ENCODE measurements at places on chromosomes 5 and 9.

DNA sequence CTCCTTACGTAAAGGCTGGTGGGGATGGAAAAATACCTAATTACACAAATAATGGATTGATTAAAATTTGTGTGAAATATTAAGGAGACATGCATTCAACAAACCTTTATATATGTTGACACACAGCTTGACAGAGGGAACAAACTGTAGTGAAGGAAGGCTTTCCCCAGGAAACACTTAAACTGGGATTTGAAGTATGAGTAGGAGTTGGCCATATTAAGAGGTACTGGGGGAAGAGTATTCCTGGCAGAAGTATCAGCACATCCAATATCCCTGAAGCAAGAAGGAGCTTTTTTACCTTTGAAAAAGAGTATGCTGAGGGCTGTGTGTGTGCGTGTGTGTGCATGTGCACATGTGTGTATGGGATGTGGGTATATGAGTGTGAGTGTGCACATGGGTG lies 111.1 kb downstream of the PSD2 start:
- DNase-seq: no peak

DNA sequence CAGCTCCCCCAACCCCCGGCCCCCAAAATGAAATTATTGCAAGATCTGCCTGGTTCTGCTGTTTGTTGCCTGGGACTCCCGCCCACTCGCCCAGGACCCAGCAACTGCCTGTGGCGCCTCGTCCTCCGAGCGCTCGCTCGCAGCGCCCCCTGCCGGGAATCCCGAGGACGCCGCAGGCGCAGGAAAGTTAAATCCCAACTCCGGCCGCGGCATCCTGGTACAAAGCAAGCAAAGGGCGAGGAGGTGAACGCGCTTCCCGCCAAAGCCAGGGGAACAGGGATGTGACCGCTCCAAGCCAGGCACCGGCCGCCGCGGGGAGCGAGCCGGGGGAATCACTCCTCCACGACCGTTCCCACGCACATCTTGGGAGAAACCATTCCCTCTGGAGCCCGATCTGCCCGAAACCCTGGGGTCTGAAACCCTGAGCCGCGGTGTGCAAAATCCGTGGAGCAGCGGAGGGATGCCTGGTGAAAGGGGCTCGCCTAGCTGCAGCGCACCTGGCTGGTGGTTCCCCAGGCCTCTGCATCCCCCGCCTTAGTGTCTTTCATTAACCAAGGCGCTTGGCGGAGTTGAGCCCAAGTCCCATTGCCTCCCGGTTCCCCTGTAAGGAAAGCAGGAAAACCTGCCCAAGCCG lies 1.3 kb downstream of the SEMA5A start:
- peak; percentile 89 for DNase-seq

DNA sequence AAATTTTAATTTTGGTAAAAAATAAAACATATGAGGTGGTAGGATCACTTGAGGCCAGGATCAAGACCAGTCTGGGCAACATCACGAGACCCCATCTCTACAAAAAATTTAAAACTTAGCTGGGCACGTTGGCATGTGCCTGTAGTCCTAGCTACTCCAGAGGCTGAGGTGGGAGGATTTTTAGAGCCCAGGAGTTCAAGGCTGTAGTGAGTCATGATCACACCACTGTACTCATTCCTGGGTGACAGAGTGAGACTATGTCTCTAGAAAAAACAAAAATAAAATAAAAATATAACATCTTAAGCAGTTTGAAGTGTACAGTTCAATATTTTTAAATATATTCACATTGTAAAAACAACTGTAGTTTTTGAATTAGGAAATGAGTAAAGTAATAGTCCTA lies 108.3 kb downstream of the SMIM15 start:
- DNase-seq: peak; percentile 73

DNA sequence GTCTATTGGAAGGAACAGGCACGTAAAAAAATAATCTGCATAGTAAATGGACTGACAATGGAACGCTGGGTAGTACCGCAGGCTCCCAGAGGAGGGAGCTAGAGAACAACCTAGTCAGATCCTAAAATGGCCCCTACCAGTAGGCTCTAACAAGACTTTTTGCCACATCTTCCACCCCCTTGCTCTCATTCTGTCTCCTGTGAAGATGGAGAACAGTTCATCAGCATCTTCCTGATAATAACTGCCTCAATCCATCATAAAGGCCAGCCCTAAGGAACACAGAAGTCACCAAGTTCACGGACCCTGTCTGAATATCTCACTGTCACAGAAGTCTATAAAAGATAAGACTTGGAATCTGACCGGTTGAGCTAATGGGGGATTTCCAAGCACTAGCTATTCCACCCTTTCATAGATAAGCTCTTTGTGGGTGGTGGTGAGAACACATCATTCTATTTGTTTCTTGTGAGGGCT lies 133.4 kb downstream of the SLC1A3 start:
- DNase-seq: peak; percentile 68

DNA sequence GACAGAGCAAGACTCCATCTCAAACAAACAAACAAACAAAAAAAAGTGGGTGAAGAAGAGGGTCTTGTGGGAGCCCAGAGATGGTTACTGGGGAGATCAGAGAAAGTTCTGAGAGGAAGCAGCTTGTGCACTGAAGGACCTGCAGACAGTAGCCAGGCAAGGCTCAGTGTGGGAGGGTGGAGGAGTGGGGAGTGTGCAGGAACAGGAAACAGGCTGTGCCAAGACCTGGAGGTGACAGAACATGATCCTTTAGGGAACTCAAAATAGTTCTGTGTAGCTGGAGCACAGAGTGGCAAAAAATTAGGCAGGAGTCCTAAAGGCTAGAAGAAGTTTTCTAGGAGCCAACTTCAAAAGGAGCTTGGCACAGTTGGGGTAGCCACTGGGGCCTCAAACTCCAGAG lies 19.2 kb upstream of the NANS start:
- DNase-seq: peak; percentile 23

DNA sequence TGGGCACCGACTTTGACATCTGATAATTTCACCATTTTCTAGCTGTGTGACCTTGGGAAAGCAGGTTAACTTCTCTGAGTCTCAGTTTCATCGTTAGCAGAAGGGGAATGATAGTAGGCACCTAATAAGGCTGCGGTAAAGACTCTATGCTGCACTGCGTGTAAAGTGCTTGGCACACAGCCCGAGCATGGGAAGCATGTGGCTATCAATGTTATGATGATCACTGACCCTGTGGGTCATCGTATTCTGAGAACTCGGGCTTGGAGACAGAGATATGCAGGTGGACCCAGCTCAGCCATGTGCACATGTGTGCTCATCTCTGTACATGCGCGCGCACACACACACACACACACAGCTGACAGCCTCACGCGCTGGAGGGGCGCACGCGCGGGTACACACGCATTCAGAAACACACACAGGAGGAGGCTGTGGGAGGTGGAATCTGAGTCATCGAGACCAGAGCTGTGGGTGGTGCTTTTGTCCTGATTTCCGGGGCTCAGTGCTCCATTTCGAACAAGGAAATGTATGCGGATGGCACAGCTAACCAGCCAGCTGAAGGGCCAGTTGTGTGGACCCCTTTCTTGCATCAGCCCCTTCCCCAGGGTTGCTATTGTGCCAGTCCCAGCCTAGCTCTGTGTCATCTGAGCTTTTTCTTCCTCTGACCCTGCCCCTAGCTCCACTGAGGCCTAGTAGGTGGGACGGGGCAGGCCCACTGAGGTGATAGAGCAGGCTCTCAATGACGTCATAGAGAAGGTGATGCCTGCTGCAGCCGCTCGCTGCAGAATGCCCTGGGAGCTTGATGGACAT lies 11.1 kb upstream of the ARAP3 start:
- peak; percentile 48 for DNase-seq

DNA sequence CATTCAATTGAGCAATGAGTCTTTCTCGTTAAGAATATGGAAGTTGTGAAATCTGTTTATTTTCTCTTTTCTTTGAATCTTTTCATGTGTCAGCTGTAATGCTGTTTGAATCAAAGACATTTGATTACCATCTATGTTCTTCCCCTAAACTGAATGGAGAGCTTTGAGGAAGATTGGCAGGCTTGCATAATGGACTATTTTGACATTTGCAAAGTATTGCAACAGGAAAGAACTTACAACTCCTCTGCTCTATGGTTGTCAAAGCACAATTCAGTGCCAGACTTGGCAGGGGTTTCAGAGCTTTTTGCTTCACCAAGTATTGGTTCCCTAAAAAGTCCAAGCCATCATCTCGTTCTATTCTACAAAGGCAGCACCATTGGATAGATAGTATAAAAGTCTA lies 549.0 kb upstream of the NUDT12 start:
- DNase-seq: no peak

DNA sequence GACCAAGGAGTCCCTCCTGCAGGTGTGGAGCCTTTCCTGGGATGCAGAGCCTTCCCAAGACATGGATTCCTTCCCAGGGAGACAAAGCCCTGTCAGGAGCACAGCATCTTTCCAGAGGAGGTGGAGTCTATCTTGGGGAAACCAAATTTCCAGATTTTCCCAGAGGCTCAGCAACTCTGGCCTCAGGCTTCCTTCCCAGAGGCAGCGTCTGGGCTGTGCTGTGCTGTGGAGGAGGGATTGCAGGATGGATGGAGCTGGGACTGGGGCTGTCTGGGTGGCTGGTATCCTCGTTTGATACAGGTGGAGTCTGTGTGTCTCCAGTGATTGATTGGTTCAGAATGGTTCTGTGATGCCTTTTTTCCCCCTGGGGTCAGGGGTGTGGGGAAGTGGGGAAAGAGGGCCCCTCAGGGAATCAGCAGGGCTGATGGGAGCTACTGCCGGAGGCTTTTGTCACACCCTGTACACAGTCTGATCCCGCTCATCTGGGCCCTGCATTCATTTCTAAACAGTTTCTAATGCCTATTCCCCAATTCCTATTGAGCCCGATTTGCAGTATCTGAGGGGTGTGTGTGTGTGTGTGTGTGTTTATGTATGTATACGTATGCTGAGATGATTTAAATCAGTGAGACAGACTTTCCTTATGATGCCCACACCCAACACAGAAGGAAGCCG lies 16.0 kb downstream of the OR13J1 start:
- no peak for DNase-seq

- DNase-seq: no peak
Observed at GRCh38 chr9:102434545-102434944, 560.6 kb upstream of the CYLC2 start.

- DNase-seq: no peak
Observed at GRCh38 chr5:67363963-67364362, 167.4 kb upstream of the CD180 start.

DNA sequence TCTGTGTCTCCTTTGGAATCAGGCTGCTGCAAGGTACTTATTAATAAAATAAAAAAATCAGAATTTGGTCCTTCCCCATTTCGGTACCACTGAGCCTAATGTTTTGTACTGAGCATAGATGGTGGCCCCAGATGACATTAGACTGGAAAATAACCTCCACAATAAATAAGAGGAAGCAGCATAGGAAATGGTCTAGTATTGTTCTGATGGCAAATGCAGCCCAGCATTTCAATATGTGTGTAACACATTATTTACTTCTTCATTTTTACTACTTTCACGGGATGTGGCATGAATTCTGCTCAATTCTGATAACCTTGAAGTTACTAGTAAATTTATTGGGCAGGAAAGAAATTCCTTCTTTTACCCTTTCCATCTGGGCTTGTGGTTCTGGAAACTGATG lies 295.6 kb downstream of the ADGRV1 start:
- no peak for DNase-seq

GRCh38 chr5:14395411-14395810 lies 186.2 kb upstream of the OTULINL start:
- DNase-seq: no peak

GRCh38 chr5:51652980-51653379 lies 269.7 kb downstream of the ISL1 start:
- peak; percentile 48 for DNase-seq

- DNase-seq: no peak
Observed at GRCh38 chr9:72817413-72817812, 135.4 kb downstream of the ALDH1A1 start.

DNA sequence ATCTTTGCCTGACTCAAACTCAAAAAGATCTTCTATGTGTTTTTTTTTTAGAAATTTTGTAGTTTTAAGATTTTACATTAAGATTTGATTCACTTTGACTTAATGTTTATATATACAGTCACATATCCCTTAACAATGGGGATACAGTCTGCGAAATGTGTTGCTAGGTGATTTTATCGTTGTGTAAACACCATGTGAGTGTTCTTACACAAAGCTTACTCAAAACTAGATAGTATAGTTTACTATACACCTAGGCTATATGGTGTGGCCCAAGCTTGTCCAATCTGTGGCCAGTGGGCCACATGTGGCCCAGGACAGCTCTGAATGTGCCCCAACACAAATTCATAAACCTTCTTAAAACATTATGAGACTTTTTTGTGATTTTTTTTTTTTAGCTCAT lies 131.9 kb downstream of the CWC27 start:
- DNase-seq: peak; percentile 3

GRCh38 chr9:134962973-134963364 lies 45.3 kb upstream of the FCN1 start:
- no peak for DNase-seq

GRCh38 chr5:111996574-111996973 lies 239.6 kb upstream of the NREP start:
- DNase-seq: no peak

- DNase-seq: no peak
Observed at GRCh38 chr5:3542158-3542557, 53.5 kb upstream of the IRX1 start.

GRCh38 chr5:82862711-82863110 lies 214.5 kb downstream of the TMEM167A start:
- no peak for DNase-seq

- DNase-seq: no peak
Observed at GRCh38 chr9:85432599-85432998, 309.2 kb downstream of the AGTPBP1 start.

DNA sequence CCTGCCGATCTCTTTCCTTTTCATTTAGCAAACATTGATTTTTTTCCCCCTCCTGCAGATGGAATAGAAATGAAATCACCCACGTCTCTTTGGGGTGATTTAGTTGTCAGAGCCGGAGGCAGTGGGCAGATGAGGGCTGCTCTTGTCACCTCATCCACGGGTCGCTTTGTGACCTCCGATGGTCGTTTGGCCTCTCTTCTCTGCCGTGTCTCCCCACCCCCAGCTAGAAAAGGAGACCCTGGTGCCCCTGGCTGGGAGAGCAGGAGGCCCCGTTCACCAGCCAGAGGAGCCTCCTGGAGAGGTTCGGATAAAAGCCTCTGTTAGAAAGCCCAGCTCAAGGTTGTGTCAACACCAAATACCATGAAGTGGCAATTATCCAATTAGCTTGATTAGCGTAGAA lies 21.6 kb upstream of the RXRA start:
- DNase-seq: no peak

DNA sequence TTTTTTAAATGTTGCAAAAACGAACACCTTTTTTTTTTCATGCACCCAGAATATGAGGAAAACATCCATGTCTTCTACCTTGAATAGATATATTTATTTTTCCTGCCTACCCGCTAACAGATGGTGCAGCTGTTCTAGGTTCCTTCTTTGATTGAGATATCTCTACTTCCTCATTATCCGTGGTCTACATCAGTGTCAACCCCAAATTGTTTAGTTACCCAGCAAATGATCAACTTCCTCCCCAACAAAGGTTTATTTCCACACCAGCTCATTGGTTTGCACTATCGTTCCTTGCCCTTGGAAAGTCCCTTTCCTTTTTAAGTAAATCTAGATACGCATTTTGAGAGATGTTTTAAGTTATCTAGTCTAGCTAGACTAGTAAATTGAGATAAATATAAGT lies 166.4 kb downstream of the PRR16 start:
- DNase-seq: no peak

- DNase-seq: peak; percentile 58
Observed at GRCh38 chr9:104948277-104948676, 20.3 kb upstream of the ABCA1 start.

- DNase-seq: no peak
Observed at GRCh38 chr5:78624011-78624541, 24.5 kb downstream of the LHFPL2 start.
